Central memory CD4-positive, alpha-beta T cell (primary cell): ENCODE measurements at places on chromosomes 7 and 10.

DNA sequence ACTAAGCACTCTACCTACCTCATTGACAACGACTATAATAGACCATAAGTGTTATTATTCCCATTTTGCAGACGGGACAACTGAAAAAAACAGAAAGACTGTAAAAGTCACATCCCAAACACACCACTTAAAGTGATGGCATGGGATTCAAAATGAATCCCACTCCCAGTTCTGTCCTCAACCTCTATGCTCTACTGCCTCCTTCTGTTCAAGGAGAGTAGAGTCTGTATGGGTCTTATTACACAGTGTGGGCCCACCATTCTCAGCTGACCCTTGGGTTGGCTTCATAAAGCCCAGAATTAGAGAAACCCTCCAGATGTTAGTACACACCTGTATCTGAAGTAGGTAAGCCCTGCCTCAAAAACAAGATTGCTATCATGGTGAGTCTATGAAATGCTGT lies 102.2 kb downstream of the GRM8 start:
- DNase-seq = no peak

- no peak for DNase-seq
These were observed 49.8 kb downstream of the EBF3 start for GRCh38 chr10:129914153-129914855.

GRCh38 chr10:119339109-119339508 lies 131.7 kb downstream of the GRK5 start:
- DNase-seq = no peak

GRCh38 chr10:28010821-28011220 lies 11.9 kb upstream of the ODAD2 start:
- no peak for DNase-seq

DNA sequence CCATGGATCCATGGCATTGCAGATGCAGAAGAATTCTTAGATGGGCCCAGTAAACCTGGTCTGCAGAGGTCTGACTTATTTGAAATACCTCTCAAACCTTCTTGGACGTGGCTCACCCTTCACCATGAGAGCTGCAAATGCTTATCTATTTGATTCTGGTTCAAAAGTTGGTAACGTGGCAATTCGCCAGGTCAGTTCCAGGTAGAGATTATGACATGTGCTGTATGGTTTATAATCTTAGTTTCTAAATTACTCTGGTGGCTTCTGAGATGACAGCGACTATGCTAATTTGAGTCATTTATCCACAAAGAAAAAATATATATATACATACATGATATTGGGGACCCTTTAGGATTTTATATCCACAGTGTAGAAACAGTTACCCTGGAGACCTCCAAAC lies 68.8 kb downstream of the NRP1 start:
- no peak for DNase-seq

GRCh38 chr7:157969995-157970394 lies 617.6 kb downstream of the PTPRN2 start:
- DNase-seq = no peak

DNA sequence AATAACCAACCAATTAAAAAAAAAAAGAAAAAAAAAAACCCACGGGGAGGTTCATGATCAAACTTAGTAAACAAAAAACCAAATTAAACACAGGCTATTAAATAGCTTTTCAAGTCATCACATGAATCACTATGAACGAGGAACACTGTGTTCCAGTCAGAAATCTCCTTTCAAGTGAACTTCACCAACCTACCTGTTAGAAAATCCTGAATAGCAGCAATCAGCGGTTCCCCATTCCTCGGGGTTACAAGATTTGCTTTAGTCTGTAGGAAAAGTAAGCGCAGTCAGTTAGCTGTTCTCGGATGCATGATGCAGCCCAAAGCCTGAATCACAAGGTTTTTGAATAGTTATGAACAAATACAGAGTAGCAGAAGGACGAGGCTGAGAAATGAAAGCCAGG lies 19.0 kb downstream of the POLR3A start:
- DNase-seq = no peak

DNA sequence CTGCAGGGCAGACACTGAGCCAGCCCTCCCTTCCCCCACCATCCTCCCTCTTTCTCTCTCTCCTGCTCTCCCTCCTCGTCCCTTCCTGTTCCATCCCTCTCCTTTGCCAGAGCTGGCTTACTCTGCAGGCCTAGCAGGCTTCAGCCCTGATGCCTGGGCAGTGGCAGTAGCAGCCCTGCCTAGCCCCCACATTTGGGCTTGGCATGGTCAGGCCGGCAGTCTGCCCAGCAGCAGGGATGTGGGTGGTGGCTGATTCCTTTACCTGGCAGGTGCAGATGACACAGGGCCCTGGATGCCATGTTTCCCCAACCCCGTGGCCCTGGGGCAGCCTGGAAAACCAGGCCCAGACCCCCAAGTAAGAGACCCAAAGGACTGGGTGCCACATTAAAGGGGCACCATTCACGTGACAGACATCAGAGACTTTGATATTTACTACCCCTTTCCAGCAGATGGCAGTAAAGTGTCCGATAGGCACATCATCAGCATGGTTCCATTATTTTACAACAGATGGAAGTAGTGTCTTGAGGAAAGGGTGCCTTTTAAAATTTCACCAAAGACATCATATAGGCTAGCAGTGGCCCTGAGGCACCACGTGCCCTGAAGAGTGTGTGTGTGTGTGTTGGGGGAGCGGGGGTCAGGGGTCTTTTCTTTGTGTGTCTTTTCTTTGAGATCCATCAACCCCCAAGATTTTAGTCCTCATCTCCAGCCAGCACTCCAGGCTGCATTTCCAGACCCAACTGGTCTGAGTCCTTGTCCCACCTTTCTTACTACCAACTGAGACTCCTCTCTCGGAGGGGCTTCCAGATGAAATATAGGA lies 5.9 kb downstream of the KCP start:
- peak; percentile 59 for DNase-seq

GRCh38 chr7:149133028-149133710 lies 7.0 kb upstream of the ZNF425 start:
- no peak for DNase-seq

DNA sequence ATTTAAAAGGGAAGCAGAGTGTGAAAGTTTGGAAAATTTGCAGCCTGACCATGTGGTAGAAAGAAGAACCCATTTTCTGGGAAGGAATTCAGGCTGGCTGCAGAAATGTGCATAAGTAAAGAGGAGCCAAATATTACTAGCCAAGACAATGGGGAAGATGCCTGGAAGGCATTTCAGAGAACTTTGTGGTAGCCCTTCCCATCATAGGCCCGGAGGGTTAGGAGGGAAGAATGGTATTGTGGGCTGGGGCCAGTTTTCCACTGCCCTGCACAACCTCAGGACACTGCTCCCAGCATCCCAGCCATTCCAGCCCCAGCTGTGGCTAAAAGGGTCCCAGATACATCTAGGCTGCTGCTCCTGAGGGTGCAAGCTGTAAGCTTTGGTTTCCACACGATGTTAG lies 278.5 kb upstream of the BMPER start:
- DNase-seq = no peak

DNA sequence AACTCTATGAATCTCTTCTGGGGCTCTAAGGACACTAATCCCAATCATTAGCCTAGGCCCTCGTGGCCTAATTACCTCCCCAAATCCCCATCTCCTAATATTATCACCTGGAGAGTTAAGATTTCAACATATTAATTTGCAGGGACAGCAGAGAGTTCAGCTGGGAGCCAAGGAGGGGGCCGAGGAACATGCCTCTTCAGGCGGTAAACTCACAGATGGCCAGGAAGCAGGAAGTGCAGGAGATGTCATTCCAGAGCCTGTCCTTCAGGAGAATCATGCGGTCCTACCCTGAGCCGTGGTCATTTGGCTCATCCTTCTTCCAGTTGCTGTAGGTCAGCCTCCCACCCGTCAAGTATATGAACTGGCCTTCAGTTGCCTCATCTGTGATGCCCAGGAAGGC lies 21.9 kb upstream of the SFTPA2 start:
- DNase-seq = no peak

- no peak for DNase-seq
These were observed 13.0 kb downstream of the NOBOX start for GRCh38 chr7:144390481-144390880.

DNA sequence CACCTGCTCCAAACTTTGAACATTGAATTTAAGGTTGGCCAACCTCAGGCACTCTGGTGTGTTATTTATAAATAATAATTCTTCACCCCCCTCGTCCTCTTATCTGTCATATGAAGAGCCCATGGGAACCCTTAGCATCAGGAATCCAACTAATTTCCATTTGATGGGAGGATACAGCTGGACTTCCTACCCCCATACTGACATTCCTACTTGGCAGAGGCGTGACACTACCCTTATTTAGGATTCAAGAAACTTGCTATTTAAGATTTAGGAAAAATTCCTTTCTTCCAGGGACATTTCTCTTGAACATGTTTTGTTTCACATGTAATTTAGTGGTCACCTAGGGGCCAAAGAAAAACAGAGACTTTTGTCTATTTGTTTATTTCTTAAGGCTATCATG lies 171.9 kb upstream of the NRP1 start:
- DNase-seq = no peak

DNA sequence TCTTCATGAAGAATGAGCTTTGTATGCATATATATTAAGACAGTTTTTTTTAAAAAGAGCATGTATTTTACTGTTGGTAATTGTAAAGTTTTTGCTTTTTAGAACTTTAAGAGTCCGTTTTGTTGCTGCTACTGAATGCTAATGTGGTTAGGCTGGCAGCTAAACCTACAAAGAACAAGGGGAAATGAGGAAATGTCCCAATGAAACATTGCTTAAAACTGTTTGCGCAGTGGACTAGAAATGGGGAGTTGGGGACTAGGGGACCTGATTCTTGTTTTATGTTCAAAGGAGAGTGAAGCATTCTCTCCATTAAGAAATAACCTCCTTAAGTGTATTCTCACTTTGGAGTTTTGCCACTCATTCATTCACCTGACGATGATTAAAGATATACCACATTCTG lies 5.7 kb downstream of the NRF1 start:
- no peak for DNase-seq

DNA sequence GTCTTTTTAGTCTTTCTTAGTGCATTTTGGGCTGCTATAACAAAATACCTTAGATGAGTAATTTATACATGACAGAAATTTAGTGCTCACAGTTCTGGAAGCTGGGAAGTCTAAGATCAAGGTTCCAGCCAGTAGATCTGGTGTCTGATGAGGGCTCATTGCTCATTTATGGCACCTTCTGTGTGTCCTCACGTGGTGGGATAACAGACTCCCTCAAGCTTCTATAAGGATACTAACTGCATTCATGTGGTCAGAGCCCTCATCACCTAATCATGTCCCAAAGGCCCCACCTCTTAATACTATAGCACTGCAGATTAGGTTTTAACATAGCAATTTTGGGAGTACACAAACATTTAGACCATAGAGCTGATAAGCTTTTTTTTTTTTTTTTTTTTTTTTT lies 80.4 kb downstream of the ZNRF2 start:
- no peak for DNase-seq

DNA sequence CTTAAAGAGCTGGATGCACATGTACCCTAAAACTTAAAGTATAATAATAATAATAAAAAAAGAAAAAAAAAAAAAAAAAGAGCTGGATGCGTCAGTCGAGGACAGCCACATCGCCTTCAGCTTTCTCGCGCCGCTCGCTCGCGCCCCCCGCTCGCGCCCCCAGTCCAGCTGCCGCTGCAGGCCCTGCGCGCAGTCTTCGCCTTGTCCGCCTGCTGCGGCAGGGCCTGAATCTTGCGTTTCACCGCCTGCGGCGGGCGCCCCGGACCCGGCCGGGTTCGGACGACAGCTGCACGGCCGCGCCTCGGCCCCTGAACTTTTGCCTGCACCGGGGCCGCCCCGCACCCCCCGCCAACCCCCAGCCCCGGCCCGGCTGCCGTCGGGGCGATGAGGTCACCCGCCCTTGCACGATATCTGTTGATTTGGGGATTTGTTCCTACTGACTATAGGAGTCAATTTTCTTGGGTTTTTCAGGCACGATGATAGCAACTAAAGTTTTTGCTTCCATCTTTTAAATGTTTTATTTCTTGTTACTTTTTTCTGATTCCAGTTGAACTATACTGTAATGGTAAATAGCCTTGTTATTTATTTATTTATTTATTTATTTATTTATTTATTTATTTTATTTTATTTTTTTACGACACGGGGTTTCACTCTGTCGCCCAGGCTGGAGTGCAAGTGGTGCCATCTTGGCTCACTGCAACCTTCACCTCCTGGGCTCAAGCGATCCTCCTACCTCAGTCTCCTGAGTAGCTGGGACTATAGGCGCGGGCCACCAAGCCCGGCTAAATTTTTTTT lies 33.5 kb upstream of the CPN1 start:
- no peak for DNase-seq

GRCh38 chr7:88480271-88480670 lies 173.6 kb upstream of the STEAP4 start:
- no peak for DNase-seq

GRCh38 chr10:104456802-104457542 lies 103.3 kb downstream of the CFAP58 start:
- no peak for DNase-seq

GRCh38 chr7:49243521-49243920 lies 319.2 kb downstream of the CDC14C start:
- no peak for DNase-seq

- no peak for DNase-seq
These were observed 319.4 kb upstream of the MYO3A start for GRCh38 chr10:25614652-25615051.

- no peak for DNase-seq
These were observed 122.3 kb downstream of the JMJD1C start for GRCh38 chr10:63343476-63343875.

- DNase-seq = no peak
These were observed 6.5 kb upstream of the SDK1 start for GRCh38 chr7:3294432-3295100.

GRCh38 chr10:45640941-45641340 lies 31.6 kb downstream of the ZFAND4 start:
- DNase-seq = no peak

DNA sequence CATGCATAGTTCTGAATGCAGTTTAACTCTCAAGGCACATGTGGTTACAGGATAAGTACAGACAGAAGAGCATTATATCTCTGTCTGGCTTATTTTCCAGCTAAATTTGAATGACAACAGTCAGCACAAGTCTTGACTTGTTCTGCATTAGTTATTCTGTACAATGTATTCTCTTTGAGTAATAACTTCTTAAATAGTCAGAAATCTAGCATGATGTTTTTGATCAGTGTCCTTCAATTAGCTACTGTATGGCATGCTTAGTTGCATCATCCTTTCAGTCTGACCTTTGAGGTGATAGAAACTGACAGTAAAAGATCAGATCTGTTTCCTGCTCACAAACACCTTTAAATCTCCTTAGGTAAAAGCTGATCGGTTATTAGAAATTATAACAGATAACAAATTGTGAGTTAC lies 118.1 kb downstream of the ARL4A start:
- no peak for DNase-seq

- no peak for DNase-seq
These were observed 279.6 kb downstream of the DNAJB6 start for GRCh38 chr7:157616426-157616825.

DNA sequence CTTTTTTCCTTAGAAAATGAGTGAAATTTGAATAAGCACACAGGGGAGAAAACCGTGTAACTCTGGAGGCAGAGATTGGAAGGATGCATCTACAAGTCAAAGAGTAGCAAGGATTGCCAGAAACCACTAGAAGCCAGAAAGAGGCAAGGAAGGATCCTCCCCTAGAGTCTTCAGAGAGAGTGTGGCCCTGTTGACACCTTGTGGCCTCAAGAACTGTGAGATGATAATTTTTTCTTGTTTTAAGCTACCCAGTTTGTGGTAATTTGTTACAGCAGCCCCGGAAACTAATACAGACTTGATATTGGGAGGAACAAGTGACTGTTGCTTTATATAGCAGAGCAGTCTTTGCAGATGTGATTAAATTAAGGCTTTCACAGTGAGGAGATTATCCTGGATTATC lies 3.6 kb upstream of the GIMAP7 start:
- DNase-seq = no peak

GRCh38 chr7:157662981-157663716 lies 326.3 kb downstream of the DNAJB6 start:
- no peak for DNase-seq

- no peak for DNase-seq
These were observed 112.5 kb downstream of the DOCK1 start for GRCh38 chr10:127017541-127018297.
